ENCODE measurements at places on chromosomes 12 and 14. TPM values are rescaled to one million over a fixed set of nuclear protein-coding genes. Genes with fewer than 3 reads are reported as not detected.

The BDKRB1 gene
- total RNA-seq = 12.5 TPM

The BRI3BP gene
- 7.2 TPM for total RNA-seq

The HOXC4 gene
- 69.4 TPM for total RNA-seq

The SMCO2 gene
- not detected for total RNA-seq

The ACACB gene
- 16.4 TPM for total RNA-seq

The TNS2 gene
- total RNA-seq = 91.7 TPM

The GLIPR1L2 gene
- total RNA-seq = 0.89 TPM

The SLC35E3 gene
- total RNA-seq = 11.5 TPM

The HOXC12 gene
- total RNA-seq = not detected

The DAO gene
- not detected for total RNA-seq

The SLC39A5 gene
- 1.3 TPM for total RNA-seq

The KRT3 gene
- 0.75 TPM for total RNA-seq

The GZMB gene
- total RNA-seq = not detected

The RAD51AP1 gene
- total RNA-seq = 16.3 TPM

Measured in mesothelial cell of epicardium (in vitro differentiated cells).